Inflammatory macrophage (primary cell): ENCODE measurements at places on chromosomes 6 and 20.

- DNase-seq = no peak
These were observed 34.6 kb downstream of the TAF8 start for GRCh38 chr6:42084889-42085288.

DNA sequence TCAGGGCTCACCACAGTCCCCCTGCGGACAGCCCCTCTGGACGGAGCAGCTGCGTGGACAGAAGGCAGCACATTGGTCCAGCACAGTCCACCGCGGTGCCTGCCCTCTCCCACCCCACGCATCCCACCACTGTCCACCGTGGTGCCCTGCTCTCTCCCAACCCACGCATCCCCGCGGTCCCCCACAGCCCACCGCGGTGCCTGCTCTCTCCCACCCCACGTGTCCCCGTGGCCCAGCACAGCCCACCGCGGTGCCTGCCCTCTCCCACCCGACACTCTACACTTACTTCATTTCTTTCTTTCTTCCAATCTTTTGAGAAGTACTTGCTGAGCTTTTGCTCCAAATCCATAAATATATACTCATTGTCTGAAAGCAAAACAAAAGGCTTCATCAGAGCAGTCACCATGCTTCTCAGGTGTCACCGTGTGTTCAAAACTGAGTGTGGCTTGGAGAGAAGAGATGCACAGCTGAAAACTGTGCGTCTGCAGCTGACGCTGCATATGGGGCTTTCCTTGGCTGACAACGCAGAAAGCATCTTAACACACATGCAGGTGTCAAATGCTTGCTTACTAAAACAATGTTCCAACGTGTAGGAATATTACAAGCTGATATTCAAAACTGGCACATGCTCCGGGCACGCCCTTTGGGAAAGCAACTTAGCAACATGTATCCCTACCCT lies 11.8 kb downstream of the FRMD1 start:
- DNase-seq = no peak

DNA sequence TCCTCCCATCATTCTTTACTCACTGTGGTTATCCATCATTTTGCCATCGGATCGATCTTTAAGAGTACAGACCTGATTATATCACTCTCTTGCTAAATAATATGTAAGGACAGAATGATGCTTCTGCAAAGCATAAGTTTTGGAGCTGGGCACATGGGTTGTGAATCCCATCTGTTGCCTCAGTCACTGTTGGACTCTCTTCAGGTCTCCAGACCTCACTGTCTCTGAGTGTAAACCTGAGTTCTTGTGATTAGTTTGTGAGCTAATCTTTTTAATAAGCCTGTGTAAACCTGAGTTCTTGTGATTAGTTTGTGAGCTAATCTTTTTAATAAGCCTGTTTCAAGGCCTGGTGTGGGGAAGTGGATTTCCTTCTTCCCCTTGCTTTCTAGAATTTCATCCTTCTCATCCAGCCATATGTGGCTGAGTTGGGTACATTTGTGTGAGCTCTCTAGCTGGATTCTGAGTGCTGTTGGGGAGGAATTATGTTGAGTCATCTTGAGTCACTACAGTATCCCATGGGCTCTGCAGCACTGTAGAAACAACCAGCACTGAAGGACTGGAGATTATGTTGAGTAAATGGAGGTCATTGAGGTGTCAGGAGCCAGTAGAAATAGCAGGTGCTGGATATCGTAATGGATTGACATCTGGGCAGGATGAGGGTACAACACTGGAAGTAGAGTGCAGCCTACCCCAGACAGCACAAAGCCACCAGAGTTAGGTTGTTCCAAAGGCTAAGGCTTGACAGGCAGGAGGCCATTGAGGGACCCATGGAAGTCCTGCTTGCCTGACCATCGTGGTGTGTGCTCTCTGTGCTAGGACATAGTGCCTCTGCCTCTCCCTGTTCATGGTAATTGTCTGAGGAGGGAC lies 52.4 kb downstream of the SCAND1 start:
- DNase-seq = no peak

DNA sequence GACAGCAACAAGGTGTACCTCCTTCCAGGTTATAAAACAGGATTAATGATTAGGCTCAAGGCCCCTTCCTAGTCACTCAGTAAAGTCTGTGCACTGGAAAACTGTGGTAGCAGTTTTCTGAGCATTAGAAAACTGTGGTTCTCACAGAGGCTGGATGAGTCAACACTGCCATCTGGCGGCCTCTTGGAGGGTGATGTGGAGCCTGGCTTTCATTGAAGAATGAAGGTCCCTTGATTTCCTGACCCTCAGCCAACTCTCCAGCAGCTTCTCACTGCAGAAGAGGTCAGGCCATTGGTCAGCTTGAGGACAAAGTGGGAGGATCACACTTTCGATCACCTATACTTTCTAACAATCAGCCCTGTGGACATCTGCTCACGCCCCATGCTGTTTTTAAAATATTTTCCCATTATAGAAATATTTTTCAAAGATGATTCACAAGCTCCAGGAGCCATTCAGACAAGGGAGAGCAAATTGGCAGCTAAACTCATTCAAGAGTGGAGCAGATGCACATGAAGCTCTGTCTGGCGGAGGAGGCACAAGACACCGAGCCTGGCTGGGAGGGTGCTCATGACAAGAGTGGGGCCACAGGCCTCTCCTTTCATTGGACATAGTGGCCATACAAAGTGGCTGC lies 23.2 kb downstream of the PSMB1 start:
- DNase-seq = peak; percentile 57

GRCh38 chr20:7977709-7978108 lies 37.5 kb upstream of the HAO1 start:
- no peak for DNase-seq

- no peak for DNase-seq
These were observed 236.8 kb upstream of the CNR1 start for GRCh38 chr6:88402909-88403308.

- no peak for DNase-seq
These were observed 44.3 kb downstream of the CTCFL start for GRCh38 chr20:57480444-57481160.

DNA sequence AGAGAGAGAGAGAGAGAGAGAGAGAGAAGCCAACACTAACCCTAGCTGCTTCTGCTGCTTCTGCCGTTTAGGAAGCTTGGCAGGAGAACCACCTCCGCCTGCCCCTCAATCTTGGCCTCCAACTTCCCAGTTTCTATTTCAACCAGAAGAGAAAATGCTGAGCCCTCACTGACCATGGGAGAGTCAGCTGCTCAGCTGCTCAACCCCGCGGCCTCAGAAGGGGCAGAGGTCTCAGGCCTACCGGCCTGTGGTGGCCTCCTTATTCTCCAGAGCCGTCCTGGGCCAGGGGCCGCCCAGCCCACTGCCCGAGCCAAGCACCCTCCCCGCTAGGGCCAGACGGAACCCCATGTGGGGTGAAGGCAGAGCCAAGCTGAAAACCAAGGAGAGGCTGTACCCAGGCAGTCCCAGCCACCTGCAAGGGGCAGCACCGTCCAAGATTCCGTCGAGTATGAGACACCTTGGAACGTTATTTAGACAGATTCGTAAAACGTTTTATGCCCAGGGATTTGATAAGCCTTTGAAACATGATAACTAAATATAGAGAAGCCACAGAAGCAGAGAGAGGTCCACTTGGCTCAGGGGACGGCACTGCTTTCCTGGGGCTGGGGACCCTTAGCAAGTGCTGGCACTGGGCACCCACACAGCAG lies 116.6 kb downstream of the DLL1 start:
- peak; percentile 85 for DNase-seq

- no peak for DNase-seq
These were observed 541.2 kb upstream of the FLRT3 start for GRCh38 chr20:14878676-14879019.

DNA sequence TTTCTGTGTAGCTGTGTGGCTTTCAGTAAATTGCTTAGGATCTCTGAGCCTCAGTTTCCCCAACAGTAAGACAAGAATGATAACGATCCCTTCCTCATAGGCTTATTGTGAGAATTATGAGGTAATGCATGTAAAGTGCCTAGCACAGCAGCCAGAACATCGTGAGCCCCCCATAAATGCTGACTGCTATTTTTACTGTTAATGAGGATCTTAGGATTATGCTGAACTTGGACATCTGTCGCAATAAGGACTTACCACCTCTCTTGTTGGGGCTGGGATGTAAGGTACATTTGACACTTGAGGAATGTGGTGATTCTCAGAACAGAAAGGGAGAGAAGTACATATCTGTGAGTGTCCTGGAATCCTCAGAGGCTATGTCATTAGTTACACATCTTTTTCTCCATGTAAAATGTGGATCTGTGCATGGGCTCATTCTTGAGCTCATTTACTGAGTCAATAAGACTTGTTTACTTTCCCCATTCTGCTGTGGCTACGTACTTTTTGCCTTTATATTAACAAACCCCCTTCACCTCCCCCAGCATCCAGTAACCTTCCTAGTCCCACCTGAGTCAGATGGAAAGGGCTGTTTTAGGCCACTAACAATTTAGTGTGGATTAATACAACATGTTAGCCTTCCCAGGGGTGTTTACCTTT lies 64.4 kb upstream of the PLEKHG1 start:
- no peak for DNase-seq

- DNase-seq = peak; percentile 60
These were observed 5.6 kb downstream of the PPP1R16B start for GRCh38 chr20:38810926-38811630.

- DNase-seq = peak; percentile 56
These were observed 111.6 kb downstream of the JPH2 start for GRCh38 chr20:44075191-44075949.

- no peak for DNase-seq
These were observed 21.6 kb upstream of the TNFAIP3 start for GRCh38 chr6:137845460-137845859.

DNA sequence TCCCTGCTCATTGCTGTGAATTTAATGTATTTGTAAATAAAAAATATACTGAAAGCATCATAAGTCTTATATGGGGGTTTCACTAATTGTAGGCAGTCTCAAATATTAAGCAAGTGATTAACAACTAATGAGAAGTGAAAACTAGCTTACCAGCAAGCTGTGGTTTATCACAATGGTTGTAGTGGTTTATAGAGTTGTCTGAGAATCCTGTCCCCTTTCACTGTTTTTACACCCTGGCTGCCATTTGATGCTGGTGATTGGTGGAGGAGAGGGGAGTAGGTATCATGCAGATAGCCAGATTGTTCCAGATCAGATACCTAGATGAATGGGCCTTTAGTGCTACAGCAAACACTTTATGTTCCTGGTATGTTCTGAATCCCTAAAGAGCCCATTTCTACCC lies 6.0 kb downstream of the MKKS start:
- no peak for DNase-seq

GRCh38 chr6:4125933-4126864 lies 9.2 kb downstream of the ECI2 start:
- no peak for DNase-seq

DNA sequence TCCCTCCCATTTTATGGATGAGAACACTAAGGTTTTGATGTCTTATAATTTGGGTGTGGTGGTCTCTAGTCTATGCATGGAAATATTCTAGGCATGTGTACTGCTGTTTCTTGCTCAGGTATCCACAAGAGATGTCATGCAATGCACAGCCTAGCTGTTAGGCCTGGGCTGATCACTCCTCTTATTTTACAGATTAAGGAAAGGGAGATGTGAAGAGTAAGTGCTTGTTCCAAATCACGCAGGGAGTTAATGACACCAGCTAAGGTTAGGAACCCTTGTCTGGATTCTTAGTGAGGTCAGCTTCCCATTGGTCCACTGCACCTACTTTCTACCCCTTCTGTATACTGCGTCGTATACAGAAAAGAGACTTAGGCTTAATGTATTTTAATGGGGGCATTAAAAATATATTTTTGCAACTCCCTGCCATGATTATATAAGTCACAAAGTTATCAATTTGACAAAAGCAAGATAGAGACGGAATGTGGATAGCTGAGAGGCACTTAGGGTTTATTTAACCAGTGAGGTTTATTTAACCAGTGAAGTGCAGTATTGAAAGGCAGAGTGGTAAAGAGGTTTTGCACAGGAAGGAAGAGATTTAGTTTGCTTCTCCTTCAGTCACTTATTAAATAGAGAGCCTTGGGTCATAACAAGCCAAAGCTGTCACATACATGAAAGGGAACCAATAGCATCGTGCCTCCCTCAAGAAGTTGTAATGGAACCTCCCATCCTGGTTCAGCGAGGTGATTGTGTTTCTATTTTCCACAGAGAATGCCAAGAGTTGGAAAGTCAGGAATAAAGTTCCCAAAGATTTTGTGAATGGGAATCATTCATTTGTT lies 95.0 kb upstream of the FAM184A start:
- no peak for DNase-seq

DNA sequence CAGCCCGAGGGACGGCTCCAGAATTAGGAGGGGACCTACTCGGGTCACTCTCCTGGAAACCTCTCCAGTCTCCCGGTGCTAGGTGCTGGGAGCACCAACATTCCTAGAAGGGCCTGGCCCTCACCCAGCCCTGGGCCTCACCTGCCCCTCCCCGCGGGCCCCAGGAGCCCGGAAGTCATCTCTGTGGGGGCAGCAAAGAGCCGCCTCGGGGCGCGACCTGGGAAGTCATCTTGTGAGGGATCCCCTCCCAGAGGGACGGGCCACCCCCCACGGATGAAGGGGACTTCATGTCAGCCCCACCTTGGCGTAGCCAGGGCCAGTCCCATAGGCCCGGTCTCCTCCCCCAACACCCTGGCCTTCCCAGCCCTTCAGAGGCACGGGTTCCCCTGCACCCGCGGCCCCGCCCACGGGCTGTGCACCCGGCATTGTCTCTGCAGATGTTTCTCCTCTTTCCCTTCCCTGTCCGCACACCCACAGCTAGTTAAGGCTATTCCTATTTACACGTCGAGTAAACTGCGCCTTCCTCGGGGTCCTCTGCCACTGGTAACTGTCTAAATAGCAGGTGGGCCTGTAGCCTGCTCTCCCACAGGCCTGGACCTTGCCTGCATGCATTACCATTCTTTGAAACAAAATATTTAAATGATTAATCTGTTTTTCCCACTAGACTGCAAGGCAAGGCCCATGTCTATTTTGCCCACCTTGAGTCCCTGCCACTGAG lies 896 bp upstream of the RNASET2 start:
- peak; percentile 89 for DNase-seq
